IMR-90 (cell line): ENCODE measurements at places on chromosomes 5 and 9. TPM values are rescaled to one million over a fixed set of nuclear protein-coding genes. Genes with fewer than 3 reads are reported as not detected.

The LCN10 gene
- total RNA-seq = not detected in 2 replicates

The LCN15 gene
- not detected in 2 replicates for total RNA-seq

GRCh38 chr5:31502506-31502905 is 29.4 kb downstream of the DROSHA start:
- peak; percentile 18 for DNase-seq

The QRFP gene
- not detected in 2 replicates for total RNA-seq

The SUSD3 gene
- 0.28 and 0.54 TPM in 2 replicates for total RNA-seq

DNA sequence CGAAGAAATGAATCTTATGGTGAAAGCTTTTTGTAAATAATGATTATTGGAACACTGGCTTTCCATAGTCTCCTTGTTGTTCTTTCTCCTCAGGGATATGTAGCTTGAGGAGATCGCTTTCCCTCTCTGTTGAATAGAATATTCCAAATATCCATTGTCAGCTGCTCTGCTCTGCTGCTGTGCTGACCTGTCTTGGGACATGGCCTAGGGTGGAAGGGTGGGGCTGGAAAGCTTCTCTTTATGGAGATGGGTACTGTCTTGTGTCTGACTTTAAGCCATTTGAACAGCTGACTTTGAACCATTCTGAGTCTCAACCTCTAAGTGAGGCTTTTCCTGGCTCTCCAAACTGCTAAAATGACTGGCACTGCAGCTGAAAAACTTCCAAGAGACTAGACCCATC is 135.8 kb downstream of the PLCXD3 start:
- DNase-seq = no peak

GRCh38 chr5:81428861-81429260 is 34.9 kb upstream of the ACOT12 start:
- DNase-seq = no peak

DNA sequence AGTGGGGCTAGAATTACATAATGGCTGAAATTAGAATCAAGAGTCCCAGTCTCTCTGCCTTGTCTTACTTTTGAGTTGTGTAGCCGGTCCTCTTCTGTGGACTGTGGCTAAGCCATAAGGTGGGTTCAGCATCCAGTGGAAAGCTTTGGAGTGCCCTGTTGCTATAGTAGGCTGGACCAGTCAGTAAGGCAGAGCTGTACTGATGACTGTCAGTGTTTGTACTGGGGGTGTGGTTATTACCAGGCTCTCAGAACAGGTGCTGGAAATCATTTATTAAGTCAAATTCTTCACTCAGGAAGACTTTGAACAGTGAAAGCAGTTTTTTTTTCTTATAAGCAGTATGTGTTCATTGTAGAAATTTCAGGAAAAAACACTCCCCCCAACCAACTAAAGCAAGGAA is 129.4 kb downstream of the ZSWIM6 start:
- no peak for DNase-seq

- no peak for DNase-seq
These were observed 33.9 kb upstream of the FAM120A start for GRCh38 chr9:93417538-93417937.

The CARD9 gene
- 0.36 and 1.1 TPM in 2 replicates for total RNA-seq
